CD4-positive, alpha-beta memory T cell (primary cell): ENCODE measurements at places on chromosomes 16 and 17.
A peak's percentile ranks its signal among the peaks of the same experiment; 100 is the strongest.

GRCh38 chr16:9105189-9105588 lies 13.7 kb downstream of the HAPSTR1 start:
- no peak for DNase-seq
- H3K27ac ChIP-seq: no peak overlapping the region
- H3K27me3 ChIP-seq: no peaks in the 10 kb centered on the region
- H3K4me1 ChIP-seq: peaks cover 99% of the 10 kb centered on the region
- H3K4me3 ChIP-seq: no peak overlapping the region
- H3K36me3 ChIP-seq: peaks cover 63% of the 10 kb centered on the region

GRCh38 chr16:85424260-85425073 lies 188.7 kb upstream of the GSE1 start:
- H3K27ac ChIP-seq: no peak overlapping the region
- no peak overlapping the region for H3K4me3 ChIP-seq

- no peaks in the 10 kb centered on the region for H3K27me3 ChIP-seq
- H3K4me3 ChIP-seq: no peak overlapping the region
- peaks cover 20% of the 10 kb centered on the region for H3K4me1 ChIP-seq
- DNase-seq: no peak
- no peaks in the 10 kb centered on the region for H3K36me3 ChIP-seq
These were observed 64.5 kb downstream of the RAI1 start for GRCh38 chr17:17745476-17746455.

DNA sequence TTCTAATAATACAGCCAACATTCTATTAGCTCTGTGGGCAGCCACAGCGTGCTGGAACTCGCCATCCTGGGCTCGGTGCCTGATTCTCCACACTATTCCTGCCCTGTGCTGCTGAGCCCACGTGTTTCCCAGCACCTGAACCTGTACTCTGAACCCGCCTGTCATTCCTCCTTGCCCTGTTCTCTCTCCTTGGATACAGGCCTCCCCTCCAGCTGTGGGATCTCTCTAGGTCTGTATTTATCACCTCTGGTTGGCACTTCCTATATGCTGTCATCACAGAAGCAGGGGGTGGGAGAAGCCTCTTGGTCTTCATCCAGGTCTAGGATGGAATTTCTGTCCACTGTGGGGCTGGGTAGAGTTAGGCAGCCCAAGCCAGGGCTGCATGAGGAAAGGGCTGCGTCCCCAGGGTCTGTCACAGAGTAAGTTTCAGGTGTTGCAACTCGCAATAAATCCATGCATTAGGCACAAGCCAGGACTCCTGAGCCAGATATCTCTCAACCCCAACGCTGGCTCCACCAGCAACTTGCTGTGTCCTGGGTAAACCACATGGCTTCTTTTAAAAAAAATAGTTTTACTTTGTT lies 56.0 kb downstream of the ABAT start:
- DNase-seq: no peak
- no peaks in the 10 kb centered on the region for H3K36me3 ChIP-seq
- no peak overlapping the region for H3K4me3 ChIP-seq
- no peak overlapping the region for H3K27ac ChIP-seq
- H3K27me3 ChIP-seq: no peaks in the 10 kb centered on the region

GRCh38 chr17:14813649-14814370 lies 451.3 kb downstream of the PMP22 start:
- no peaks in the 10 kb centered on the region for H3K36me3 ChIP-seq
- no peaks in the 10 kb centered on the region for H3K27me3 ChIP-seq
- H3K27ac ChIP-seq: no peak overlapping the region
- H3K4me3 ChIP-seq: no peak overlapping the region
- peak; percentile 34 for DNase-seq
- H3K4me1 ChIP-seq: no peaks in the 10 kb centered on the region

DNA sequence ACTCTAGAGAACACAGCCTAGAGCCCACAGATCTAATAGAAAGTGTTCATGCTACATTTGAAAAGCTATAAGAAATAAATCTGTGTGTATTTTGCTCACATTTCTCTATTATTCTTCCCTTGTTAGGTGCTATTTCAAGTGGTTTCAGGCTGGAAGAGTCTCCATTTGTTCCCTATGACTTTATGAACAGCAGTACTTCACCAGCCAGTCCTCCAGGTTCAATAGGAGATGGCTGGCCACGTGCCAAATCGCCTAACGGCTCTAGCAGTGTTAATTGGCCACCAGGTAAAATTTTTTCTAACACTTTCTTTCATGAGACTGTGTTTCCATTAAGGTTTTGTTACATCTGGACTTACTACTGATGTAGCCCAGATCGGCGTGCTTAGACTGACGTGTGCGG lies 30.7 kb upstream of the SLC5A11 start:
- H3K27me3 ChIP-seq: no peaks in the 10 kb centered on the region
- peaks cover 61% of the 10 kb centered on the region for H3K36me3 ChIP-seq
- no peak overlapping the region for H3K4me3 ChIP-seq
- H3K27ac ChIP-seq: no peak overlapping the region
- no peak for DNase-seq

- no peaks in the 10 kb centered on the region for H3K27me3 ChIP-seq
- peaks cover 20% of the 10 kb centered on the region for H3K36me3 ChIP-seq
- peak overlapping the region; percentile 94 for H3K27ac ChIP-seq
- H3K4me3 ChIP-seq: peak overlapping the region; percentile 70
These were observed 172.5 kb downstream of the AHSP start for GRCh38 chr16:31700200-31700529.

DNA sequence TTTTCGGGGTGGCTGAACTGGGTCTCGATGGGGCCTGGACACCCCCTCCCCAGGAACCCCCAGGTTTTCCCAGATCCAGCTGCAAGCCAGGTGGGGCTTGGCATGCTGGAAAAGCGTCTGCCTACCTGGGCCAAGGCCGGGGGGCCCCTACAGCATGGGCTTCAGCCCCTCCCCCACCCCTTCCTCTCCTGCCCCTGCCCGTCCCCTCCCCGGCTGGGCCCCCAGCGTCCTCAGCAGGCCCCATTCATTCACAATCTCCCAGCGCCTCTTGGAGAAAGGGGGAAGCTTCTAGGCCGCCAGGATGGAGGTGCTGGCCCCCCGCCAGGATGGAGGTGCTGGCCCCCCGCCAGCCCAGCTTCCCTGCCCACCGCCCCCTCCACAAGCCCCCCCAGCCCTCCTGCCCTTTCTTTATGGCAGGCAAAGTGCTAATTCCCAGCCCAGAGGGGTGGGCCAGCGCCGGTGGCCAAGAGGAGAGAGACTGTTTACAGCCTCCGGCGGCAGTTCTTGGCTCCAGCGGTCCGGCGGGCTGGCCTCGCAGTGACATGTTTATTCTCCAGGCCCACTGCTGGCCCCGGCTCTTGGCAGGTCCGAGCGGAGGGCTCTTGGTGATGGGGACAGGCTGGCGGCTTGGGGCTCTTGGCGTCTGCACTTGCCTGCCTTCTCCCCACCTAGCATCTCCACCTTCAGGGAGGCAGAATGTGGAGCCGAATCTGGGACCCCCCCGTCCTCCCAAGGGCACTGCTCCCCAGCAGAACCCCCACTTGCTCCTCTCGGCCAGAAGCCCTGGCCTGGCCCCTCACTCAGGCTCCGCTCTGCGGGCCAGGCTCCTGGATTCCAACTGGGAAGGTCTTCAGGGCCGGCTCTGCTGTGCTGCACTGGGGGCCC lies 94.4 kb upstream of the CIBAR2 start:
- H3K27ac ChIP-seq: no peak overlapping the region
- H3K4me1 ChIP-seq: no peaks in the 10 kb centered on the region
- H3K36me3 ChIP-seq: no peaks in the 10 kb centered on the region
